ENCODE measurements at places on chromosomes 12 and 14.

DNA sequence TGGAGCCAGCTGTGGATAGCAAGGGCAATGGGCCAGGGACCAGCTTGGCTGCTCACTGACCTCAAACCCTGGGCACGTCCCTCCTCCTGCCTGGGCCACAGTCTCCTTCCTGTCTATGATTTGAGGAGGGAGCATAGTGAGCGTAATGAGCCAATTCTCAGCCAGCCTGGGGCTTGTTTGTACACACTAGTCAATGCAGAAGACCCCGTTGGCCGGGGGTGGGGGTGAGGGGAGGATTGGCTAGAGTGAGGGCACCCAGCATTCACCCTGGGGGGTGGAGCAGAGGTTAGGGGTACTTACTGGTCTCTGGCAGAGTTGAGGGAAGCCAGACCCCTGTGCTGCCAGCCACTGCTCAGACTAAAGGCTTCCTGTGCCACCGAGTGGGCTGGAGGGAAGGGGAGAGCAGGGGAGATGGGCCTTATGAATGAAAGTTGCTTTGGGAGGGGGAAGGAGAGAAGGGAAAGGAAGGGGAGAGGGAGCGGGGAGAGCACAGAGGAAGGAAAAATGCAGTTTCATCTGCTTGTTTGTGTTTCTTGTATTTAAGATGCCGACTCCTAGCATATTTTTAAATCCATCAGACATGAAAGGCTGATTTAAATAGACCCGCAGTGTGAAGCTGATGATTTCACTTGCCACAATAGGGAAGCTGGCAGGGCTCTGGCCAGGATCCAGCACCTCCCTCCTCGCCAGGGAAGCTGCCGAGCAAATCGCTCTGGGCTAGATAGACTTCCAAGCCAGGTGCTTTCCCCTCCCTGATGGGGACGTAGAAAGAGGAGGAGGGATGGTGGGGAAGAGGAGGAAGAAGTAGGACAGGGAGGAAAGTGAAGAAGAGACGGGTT lies 114.0 kb downstream of the PRMT8 start:
- DNase-seq = no peak

DNA sequence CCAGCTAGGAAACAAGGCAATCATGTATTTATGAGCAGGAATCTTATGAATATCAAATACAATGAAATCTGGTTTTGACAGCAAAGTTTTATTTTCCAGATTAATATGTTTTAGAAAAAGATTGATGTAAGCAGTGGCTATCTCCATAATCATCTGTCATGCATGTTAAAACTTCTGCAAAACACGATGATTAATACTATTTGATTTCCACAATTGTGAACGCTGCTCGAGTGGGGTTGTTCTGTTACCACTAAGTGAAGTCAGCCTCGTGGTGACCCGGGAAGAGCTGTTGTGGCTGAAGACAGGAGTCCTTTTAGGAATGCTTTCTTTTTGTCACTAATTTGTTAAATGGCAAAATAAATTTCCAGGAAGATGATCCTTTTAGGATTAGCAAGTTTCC lies 9.4 kb downstream of the CFAP251 start:
- no peak for DNase-seq

DNA sequence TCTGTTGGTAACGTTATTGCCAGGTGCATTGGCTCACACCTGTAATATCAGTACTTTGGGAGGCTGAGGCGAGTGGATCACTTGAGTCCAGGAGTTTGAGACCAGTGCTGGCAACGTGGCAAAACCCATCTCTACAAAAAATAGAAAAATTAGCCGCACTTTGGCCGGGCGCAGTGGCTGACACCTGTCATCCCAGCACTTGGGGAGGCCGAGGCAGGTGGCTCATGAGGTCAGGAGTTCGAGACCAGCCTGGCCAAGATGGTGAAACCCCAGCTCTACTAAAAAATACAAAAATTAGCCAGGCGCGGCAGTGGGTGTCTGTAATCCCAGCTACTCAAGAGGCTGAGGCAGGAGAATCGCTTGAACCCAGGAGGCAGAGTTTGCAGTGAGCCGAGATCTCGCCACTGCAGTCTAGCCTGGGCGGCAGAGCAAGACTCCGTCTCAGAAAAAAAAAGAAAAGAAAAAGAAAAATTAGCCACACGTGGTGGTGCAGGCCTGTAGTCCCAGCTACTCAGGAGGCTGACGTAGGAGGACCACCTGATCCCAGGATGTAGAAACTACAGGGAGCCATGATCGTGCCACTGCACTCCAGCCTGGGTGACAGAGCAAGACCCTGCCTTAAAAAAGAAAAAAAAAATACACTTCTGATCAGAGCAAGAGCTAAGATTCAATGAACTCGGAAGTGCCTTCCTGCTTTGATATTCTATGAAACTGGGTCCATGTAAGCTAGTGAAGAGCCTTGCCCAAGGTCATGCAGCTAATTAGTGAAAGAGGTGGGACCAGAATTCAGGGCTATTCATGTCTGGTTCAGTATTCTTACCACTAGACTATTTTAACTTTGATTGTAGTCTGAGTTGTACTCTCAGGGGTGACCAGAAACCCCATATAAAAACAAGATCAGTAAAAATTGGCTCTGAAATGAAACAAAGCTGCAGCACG lies 4.2 kb upstream of the RNASE8 start:
- DNase-seq = no peak

DNA sequence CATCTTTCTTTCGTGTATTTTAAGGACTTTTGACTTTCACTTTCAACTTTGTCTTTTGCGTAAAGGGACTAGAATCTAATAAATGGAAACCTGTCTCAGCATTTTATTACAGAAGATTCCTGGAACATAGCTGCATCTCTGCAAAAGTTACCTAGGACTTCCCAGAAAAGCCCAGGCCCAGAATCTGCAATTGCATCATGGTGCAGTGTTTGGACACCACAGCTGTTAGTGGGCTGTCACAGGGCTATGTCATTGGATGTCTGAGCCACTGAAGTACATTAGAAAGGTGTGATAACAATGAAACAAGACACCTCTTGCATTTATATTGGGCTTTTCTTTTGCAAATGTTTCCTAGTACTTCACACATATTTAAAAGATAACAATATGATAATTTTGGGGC lies 199.9 kb upstream of the IGF1 start:
- no peak for DNase-seq

- DNase-seq = no peak
These were observed 859.3 kb upstream of the ATXN7L3B start for GRCh38 chr12:73678335-73678734.

- no peak for DNase-seq
These were observed 415.5 kb upstream of the SOX5 start for GRCh38 chr12:24364921-24365320.

DNA sequence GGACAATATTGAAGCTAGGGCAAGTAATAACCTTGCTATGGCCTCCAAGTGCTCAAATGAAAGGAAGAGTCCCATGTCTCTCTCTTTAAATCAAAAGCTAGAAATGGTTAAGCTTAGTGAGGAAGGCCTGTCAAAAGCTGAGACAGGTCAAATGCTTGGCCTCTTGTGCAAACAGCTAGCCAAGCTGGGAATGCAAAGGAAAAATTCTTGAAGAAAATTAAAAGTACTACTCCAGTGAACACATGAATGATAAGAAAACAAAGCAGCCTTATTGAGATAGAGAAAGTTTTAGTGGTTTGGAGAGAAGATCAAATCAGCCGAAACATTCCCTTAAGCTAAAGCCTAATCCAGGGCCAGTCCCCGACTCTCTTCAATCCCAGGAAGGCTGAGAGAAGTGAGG lies 84.1 kb upstream of the PLEKHA5 start:
- DNase-seq = no peak

DNA sequence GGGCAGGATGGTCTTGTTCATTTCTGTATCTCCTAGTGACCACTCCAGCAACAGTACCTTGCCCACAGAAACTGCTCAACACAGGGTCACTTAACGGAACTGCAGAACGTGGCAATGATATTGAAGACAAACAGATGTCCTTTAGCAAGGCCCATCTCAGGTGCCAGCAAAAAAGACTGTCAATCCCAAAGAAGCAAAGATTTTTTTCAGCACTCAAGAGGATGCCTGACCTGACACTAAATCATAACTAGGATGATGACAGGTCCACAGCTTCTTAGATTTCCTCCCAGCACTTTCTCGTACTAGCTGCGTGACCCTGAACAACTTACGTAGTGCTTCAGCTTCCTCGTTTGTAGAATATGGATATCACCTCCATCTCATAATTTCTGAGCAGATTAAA lies 39.4 kb downstream of the ATP2B1 start:
- DNase-seq = no peak

GRCh38 chr12:96986883-96987523 lies 79.9 kb downstream of the NEDD1 start:
- DNase-seq = peak; percentile 24

GRCh38 chr12:108364879-108365278 lies 25.8 kb upstream of the CMKLR1 start:
- no peak for DNase-seq

GRCh38 chr14:32808644-32809043 lies 130.0 kb upstream of the NPAS3 start:
- no peak for DNase-seq

- no peak for DNase-seq
These were observed 1.5 kb downstream of the VRTN start for GRCh38 chr14:74349757-74350156.

DNA sequence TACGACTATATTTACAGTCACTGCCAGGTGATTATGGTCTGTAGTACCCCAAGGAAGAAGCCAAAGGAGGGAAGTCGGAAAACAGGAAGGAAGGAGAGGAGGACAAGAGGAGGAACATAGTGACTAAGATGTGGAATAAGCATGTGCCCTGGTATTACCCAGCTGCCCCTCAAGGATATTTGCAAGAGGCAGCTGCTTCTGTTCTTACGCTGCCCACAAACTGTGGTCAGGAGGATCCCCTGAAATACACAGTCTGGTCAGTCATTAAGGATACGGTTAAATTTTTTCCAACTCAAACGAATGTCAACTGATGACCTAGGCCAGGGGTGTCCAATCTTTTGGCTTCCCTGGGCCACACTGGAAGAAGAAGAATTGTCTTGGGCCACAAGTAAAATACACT lies 126.5 kb downstream of the CMAS start:
- no peak for DNase-seq
